ENCODE measurements at places on chromosomes 1 and 21. TPM values are rescaled to one million over a fixed set of nuclear protein-coding genes. Genes with fewer than 3 reads are reported as not detected.

TEX38 gene
- total RNA-seq, result 0.29 TPM

DISP3 gene
- total RNA-seq, result not detected

VASH2 gene
- total RNA-seq, result 0.99 TPM

IFI6 gene
- total RNA-seq, result 26.5 TPM
